ENCODE measurements at places on chromosomes 5 and 9. TPM values are rescaled to one million over a fixed set of nuclear protein-coding genes. Genes with fewer than 3 reads are reported as not detected.

The LPAR1 gene
- not detected for total RNA-seq

The ADAMTS2 gene
- not detected for total RNA-seq

The OR1Q1 gene
- not detected for total RNA-seq

The MYMK gene
- total RNA-seq = not detected

The PPIP5K2 gene
- 68.0 TPM for total RNA-seq

The FAXDC2 gene
- not detected for total RNA-seq

The MEIKIN gene
- total RNA-seq = not detected

The SV2C gene
- total RNA-seq = 0.07 TPM

The NRG2 gene
- total RNA-seq = 0.27 TPM

The INSL6 gene
- total RNA-seq = not detected

The CAMK2A gene
- not detected for total RNA-seq

Measured in T-helper 1 cell treated with Interleukin-12 subunit alpha and Interleukin-12 subunit beta and Interleukin-4 antibody, amounts not matched to agents 30 ng/mL and 1 ng/mL, for 36 hours (primary cell).